ENCODE measurements at places on chromosomes 4 and X. TPM values are rescaled to one million over a fixed set of nuclear protein-coding genes. Genes with fewer than 3 reads are reported as not detected.

The SPANXD gene
- not detected for total RNA-seq

The ARMCX2 gene
- total RNA-seq, result 33.9 TPM

The NDST3 gene
- total RNA-seq, result under 0.01 TPM

The ITIH6 gene
- not detected for total RNA-seq

The DTHD1 gene
- total RNA-seq, result 0.16 TPM

The SLITRK4 gene
- 2.5 TPM for total RNA-seq

The ASMT gene
- not detected for total RNA-seq

The MAML3 gene
- 8.7 TPM for total RNA-seq

The ERAS gene
- total RNA-seq, result not detected

The CCSER1 gene
- 4.2 TPM for total RNA-seq

The SHOX gene
- not detected for total RNA-seq

The ANXA10 gene
- total RNA-seq, result not detected

The SLC9A7 gene
- 3.0 TPM for total RNA-seq

The TMEM150C gene
- 11.2 TPM for total RNA-seq

The LINC00632 gene
- total RNA-seq, result 105 TPM

The ZAR1 gene
- total RNA-seq, result not detected

The MAGEE2 gene
- total RNA-seq, result not detected

The PRSS12 gene
- total RNA-seq, result 0.68 TPM

The CXCL3 gene
- total RNA-seq, result not detected

The TMEM271 gene
- total RNA-seq, result not detected

Data from sigmoid colon (tissue), 7 donors.